Astrocyte of the spinal cord (primary cell): ENCODE measurements at places on chromosomes 4 and X.

DNA sequence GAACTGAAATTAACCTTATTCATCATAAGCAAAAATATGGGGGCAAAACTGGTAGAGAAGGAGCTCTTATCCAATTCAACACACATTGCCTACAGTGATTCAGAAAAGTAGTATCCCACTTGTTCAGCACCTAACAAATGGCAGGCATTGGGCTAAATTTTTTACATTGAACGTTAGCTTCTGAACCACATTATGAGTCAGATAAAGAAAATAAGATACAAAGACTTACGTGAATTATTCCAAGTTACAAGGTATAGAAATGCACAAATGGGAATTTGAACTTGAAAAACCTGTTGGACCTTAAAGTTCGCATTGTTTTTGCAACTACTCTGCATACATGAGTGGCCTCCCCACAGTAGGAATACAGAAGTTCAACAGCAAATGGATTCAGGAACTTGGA is 210.6 kb downstream of the LDB2 start:
- DNase-seq: peak; percentile 60

DNA sequence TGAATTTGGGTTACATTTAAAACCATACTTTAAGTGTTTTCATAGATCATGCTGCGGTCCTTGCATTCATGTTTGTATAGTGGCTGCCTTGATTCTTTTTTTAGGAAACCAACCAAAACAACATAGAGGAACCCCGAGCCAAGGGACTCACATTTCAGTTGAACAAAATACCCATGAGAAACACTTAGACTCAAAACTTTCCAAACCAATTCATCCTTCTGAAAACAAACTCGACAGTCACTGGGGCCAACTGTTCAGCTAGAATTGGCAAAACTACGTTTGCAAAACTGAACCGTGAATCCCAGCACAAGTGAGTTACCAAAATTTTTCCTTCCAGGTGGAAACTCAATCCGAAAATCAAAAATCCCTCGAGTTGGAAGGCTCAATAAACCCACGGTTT is 1.4 kb downstream of the ADGRA3 start:
- DNase-seq: peak; percentile 64

DNA sequence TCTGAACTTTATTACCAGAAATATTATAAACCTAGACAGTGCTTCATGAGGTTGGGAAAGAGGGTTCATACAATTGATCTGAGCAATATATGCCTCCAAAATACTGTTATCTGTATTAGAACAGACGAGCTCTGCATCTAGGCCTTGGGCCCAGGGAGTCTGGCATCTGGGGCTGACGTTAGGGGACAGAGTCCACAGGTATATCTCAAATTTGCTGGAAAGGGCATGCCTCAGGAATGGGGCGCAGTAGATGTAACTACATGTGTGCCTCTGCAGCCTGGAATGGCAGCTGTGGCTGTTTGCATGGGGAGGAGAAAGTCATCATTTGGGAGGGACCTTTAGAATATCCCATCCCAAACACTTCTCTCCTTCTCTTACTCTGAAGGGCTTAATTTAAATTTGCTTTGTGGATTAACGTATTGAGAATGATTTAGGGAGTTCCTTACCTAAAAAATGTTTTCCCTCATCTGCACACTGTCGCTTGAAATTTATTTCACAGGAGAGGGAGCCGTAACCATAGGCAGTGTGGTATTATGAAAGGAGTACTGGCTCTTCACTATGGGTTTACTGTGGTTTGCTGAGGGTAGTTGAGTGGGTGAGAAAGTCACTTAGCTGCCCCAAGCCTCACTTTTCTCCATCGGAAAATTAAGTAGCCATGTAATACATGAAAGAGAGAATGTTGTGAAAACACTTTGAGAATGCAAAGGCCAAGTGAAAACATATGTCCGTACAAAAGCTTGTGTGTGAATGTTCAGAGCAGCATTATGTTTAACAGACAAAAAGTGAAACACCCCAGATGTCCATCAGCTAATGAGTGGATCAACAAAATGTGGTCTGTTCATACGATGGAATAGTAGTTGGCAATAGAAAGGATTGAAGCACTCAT is 5.9 kb downstream of the ADD1 start:
- peak; percentile 27 for DNase-seq

GRCh38 chr4:124636788-124637187 is 75.7 kb downstream of the ANKRD50 start:
- peak; percentile 31 for DNase-seq

- DNase-seq: no peak
Observed at GRCh38 chr4:3308691-3309090, 15.9 kb downstream of the RGS12 start.

DNA sequence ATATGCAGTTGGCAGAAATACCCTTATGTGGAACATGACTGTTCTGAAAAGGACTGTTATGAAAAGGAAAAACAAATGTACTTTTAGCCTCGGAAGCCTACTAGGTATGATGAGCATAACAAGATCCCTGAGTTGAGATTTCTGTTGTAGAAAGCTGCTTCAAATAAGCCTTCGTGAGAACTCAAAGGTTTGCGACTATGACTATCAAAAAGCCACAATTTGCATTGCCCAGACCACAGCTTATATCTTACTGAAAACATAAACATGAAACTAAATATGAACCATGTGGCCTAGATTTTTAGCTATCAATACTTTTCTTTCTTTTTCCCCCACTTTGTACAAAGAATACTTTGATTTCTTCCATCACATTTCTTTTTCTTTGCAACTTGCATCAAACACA is 398.2 kb upstream of the LCORL start:
- DNase-seq: no peak

DNA sequence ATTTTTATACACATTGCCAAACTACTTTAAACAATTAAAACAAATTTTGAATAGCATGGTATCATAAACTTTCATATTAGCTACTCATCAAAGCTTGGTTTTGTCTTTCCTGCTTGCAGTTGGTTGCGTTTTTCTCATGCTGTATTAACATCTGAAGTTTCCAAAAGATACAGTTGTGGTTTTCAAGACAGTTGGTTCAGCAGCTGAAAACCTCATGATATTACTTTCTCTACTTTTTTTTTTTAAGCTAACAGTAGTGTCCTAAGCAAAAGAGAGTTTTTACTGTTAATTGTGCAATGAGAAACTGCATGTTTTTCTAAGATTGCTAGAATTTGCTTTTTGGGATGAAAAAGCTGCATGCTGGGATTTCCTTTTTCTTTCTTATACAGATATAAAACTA is 15.2 kb downstream of the RUFY3 start:
- no peak for DNase-seq

DNA sequence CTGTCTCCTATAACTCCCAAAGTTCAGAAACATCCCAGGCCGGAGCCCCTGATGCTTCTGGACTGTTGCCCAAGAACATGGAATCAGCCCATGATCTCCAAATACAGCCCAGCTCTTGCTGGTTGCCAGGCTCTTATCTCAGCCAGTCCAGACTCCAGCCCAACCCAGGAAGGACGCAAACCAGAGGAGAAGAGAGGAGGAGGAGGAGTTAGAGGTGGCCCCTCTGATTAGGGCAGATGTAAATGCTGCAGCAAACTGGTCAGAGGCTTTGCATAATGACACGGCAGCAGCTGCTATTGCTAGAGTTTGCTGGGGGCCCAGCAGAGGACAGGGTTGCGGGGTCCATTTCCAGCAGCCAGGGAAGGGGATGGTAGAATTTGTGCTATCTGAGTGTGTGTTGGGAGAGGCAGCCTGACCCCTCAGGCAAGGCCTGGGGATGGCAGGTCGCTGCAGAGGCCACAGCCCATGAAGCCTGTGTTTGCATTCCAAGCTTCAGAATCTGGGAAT is 4.2 kb upstream of the OTUD5 start:
- DNase-seq: no peak

GRCh38 chr4:3683744-3684421 is 82.3 kb upstream of the ADRA2C start:
- no peak for DNase-seq

- no peak for DNase-seq
Observed at GRCh38 chr4:100430451-100430850, 87.4 kb downstream of the EMCN start.

DNA sequence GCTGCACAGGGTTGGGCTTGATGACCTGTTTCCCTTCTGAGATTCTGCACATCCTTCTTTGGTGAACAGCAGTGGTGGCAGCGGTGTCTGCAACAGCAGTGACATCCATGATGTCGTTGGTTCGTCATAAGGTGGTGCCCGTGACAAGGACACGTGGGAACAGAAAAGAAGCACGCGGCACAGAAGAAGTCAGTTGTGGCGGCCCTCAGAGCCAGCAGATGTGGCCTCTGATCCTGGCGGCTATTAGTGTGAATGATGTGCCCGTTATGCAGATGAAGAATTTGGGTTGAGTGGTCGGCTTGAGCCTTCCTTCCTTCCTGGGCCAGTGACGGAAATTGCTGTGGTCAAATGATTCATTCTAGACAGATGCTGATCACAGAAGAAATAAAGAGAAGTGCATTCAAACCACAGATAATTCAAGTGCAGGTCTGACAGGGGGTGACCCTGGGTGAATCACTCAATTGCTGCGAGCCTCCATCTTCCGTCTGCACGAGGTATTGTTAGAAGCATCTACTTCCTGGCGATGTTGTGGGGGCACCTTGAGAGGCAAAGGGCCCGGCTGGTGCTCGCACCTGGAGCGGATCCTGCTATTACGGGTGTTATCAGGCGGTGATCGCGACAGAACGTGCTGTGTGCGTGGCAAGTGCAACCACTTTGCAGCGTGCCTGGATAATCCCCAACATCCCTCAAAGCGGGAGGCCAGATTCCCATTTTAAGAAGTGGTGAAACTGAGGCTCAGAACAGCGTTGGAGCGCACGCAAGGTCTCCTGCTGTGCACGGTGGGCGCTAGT is 215.2 kb upstream of the PSAPL1 start:
- peak; percentile 89 for DNase-seq

- DNase-seq: no peak
Observed at GRCh38 chrX:12891915-12892506, 14.4 kb upstream of the TLR8 start.

DNA sequence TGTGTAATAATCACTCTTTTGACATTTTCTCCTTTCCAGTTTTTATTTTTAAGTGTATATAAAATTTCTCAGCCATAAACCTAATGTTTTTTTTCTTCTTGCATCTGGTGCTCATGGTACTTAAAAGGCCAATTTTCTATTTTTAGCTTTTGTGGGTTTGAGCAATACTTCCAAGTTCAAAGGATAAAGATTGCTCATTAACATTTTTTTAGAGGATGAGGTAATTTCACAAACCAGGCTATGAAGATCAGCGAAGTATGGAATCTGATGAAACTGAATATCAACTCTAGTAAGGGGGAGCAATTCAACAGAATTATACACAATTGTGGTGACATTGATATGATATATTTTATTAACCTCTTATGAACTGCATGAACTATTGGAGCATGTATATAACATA is 25.8 kb upstream of the KLHL34 start:
- DNase-seq: peak; percentile 34

DNA sequence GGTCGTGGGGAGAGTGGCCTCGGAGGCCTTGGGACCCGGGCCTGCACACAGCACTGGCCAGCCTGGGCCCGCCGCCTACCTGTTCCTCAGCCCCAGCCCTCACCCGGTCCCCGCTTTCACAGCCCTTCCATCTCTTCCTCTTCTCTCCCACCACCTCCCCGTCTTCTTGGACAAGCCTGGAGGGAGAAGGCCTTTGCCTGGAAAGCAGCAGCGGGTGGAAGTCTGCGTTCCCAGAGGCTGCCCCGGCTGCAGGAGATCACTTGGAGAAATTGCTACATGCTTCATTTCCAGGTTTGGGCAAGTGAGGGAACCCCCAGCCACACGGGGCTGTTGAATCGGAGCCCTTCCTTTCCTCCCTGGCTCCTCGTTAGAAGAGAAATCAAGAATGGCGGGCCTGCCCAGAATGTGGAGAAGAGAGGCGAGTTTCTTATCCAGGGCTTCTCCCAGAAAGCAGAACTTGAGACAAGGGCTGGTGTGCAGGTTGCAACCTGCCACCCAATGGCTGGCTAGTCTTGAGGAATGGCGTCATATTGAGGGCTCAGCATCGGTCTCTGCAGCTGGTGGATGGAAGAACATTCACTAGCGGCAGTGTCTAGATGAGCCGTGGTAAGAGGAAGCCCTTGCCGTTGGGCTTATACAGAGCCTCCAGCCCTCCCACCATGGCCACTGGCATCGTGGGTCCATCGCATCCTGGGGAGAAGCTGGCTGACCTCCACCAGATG is 1.2 kb upstream of the PDZD4 start:
- no peak for DNase-seq

GRCh38 chr4:156686120-156686519 is 285.5 kb downstream of the PDGFC start:
- DNase-seq: peak; percentile 97
